ENCODE measurements at places on chromosomes 12 and 14.

- peak; percentile 80 for DNase-seq
Observed at GRCh38 chr14:61662437-61663311, 32.6 kb upstream of the HIF1A start.

- DNase-seq, result peak; percentile 8
Observed at GRCh38 chr12:110647631-110648040, 33.7 kb downstream of the TCTN1 start.

GRCh38 chr12:27233814-27234213 lies 10.3 kb upstream of the STK38L start:
- DNase-seq, result no peak

GRCh38 chr12:130120012-130120805 lies 42.1 kb upstream of the FZD10 start:
- DNase-seq, result no peak

- DNase-seq, result no peak
Observed at GRCh38 chr12:115698257-115698656, 579.2 kb downstream of the MED13L start.

DNA sequence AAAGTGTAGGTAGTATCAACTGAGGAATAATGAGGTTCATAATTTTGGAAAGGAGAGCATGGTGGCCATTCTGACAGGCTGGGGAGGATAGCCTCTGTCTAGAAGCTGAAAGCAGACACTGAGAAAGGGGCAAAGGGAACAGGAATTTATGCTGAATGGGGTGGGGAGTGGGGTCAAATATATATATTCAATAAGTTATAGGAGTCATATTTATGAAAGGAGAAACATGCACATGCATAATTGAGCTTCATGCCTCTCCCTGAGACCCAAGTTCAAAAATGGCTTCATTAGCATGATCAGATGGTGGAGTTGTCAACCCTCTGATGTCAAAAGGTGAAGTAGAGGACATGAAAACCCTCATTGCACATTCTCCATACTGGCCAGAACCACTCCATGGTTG lies 33.9 kb upstream of the ARID2 start:
- no peak for DNase-seq

GRCh38 chr14:103743691-103744090 lies 28.1 kb downstream of the ZFYVE21 start:
- no peak for DNase-seq

DNA sequence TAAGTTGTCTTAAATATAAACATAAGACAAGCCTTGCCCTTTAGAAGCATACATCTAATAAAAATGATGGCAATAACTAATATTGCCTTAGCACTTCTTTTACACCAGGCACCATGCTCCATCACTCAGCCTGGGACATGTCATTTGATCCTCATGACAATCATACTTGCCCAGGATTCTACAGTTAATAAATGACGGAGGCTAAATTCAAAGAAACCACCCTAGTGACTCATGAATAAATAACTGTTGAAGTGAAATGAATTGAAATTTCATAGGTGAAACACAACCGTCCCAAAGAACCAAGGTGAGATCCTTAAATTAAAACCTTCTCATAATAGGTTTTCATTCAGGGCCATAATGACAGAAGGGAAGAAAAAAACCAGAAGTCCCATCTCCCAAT lies 89.5 kb downstream of the GRIN2B start:
- DNase-seq, result no peak

- DNase-seq, result no peak
Observed at GRCh38 chr14:55370883-55371455, 40.7 kb downstream of the ATG14 start.

DNA sequence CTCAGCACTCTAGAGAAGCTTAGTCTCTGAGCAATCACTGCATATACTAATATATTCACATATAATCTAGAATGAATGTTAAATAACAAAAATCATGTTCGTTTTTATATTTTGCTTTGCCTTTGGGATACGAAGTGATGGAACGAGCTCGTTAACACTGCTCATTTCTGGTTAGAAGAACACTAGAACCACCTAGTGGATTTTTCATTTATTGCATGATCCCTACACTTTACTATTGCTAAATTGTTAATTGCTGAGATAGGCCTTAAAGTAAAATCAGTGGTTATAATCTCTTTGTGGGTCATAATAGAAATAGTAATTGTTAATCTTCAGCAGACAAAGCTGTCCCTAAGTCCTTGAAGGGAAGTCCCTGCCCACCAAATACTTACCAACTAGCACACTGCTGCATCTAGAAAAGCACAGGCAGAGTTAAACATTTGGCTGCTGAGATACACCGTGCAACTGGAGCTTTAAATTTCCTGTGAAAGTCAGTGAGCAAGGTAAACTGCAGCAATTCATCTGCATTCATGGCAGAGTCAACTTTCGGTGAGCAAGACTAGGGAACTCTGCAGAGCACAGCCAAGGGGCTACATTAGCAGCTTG lies 353.7 kb downstream of the APAF1 start:
- DNase-seq, result peak; percentile 22

- peak; percentile 27 for DNase-seq
Observed at GRCh38 chr14:65223636-65224035, 121.3 kb upstream of the MAX start.

DNA sequence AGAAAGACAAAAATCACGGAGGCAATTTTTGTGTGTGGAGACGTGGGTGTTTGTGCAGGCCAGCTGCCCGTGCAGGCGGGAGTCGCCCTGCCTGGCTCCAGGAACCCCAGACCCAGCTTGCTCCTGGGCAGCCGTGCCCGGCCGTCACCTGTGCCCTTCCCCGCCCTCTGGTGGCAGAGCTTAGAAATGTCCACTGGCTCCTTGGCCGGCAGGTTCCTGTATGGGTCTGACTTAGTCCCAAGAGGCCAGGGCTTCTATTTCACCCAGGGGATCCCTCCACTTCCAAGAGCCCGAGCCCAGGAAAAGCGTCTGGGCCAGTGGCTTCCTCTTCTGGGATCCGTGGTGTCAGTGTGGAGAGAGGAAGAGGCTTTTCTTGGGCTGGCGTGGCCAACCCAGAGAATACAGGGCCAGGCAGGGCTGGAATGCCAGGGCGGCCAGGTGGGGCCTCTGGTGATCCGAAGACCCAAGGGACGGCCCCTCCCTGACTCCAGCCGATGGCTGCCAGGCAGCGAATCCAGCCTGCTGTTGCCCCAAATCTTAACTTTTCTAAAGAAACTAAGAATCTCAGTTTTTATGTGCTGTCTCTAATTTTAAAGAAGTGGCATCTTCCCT lies 120.9 kb downstream of the TMEM132C start:
- DNase-seq, result peak; percentile 7

- DNase-seq, result no peak
Observed at GRCh38 chr12:47777151-47777550, 4.1 kb downstream of the SLC48A1 start.

DNA sequence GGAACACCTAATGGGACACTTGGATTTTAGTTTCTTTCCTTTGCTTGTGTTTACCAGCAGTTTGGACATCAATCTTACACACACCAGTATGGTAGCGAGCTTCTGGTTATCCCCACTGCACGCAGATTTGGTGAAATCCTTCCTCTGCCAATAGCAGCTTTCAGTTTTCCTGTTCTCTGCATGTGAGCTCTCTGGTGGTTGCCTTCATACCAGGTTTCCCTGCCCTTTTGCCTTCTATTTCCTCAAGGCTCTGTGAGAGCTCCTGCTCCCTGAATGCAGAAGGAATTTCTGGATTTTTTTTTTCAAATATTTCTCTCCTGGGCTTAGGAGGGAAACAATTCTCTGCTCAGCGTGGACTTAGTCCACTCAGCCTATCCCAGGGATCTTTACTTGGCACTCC lies 93.0 kb upstream of the CCDC91 start:
- DNase-seq, result no peak

DNA sequence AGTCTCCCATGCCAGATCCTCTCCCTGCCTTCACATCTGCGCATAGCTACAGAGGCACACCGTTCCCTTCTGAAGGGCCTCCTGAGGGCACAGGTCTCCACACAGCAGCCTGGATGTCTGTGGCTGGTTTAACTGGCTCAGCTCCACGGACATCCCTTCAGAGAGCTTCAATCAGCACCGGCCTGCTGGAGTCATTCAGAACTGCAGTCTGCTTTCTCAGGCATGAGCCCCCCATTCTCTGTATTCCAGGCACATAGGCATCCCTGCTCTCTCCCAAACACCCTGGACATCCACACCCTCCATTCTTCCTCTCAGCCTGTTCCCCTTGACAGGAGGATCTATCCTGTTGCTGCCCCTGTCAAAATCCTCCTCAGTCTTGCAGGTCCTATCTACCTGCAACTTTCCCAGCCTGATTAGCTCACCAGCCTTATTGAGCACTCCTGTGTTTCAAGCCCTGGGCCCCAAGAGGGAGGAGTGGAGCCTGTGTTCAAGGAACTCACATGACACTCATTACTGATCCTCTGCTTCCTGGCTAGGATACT lies 2.9 kb upstream of the DHRS2 start:
- DNase-seq, result no peak

DNA sequence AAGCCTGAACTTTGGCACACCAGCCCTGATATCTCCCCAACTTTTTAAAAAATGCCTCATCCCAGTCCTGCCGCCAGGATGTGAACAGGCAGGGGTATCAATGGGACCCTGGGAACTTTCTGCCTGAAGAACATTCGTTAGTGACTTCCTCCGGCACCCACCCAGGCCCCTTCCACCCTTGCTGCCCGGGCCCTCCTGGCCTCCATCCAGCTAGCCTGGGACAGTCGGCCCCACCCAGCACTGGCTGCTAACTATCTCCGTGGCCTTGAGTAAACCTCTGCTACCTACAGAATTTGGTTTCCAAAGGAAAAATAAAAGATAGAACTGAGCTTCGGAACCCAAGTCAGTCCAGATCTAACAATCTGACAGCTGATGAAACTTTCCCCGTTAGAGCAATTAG lies 14.3 kb downstream of the SCARB1 start:
- DNase-seq, result no peak

DNA sequence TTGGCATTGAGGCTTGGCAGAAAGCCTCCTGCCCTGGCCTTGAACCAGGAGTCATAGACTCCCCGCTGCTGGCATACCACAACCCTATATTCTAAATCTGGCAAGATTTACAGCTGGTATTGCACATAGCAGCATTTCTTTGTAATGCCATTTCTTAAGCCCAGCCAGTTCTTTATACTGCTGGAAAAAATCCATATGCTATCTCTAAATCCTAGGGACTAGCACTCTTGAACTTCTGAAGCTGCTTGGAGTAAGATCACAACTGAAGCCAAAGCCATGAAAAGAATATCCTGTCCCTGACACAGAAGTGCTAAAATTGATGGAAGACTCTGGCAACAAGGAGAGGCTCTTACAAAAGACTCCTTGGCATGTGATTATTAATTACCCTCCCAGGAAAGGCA lies 89.3 kb downstream of the KCNC2 start:
- no peak for DNase-seq

GRCh38 chr12:124821252-124822200 lies 42.1 kb downstream of the SCARB1 start:
- no peak for DNase-seq

DNA sequence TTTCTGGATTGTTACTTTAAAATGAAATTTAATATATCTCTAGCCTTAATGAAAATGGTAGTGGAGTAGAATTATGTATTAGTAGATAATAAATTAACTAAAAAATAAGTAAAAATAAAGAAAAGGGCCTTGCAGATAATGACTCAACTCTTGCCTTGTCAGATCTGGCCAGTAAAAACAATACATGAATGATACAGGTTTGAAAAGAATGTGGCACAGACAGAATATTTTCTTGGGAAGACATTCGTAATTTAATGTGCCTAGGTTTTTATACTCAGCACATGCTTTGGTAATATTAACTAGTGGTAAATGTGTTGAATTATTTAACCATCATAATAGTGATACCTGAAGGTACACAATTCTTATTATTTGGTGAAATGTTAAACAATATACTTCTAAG lies 28.3 kb downstream of the ATF7IP start:
- DNase-seq, result no peak

DNA sequence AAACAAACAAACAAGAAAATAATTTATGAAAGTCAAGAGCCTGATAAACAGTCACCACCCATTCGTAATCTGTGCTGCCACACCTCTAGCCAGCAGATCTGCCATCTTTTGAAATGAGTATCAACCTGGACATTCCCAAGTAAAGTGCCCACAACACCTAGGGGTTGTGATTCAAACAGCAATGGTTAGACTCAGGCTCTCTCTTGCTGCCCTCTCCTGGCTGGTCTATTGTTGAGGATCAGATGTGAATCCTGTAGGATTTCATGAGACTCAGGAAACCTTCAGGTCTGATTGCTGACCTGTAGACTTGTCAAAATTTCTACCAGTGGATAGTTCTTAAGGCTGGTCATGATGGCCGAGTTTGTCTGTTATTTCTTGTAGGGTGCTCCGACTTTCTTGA lies 26.8 kb downstream of the DGLUCY start:
- peak; percentile 16 for DNase-seq

DNA sequence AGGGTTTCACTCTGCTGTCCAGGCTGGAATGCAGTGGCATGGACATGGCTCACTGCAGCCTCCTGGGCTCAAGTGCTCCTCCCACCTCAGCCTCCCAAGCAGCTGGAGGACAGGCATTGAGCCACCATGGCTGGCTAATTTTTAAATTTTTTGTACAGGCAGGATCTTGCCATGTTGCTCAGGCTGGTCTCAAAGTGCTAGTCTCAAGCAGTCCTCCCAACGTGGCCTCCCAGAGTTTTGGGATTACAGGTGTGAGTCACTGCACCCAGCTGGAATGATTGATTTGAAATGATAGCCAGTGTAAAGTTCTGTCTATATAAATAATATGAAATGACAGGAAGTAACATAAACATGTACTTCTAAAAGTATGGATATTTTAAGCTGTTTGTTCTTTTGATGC lies 172.7 kb downstream of the FUT8 start:
- no peak for DNase-seq

DNA sequence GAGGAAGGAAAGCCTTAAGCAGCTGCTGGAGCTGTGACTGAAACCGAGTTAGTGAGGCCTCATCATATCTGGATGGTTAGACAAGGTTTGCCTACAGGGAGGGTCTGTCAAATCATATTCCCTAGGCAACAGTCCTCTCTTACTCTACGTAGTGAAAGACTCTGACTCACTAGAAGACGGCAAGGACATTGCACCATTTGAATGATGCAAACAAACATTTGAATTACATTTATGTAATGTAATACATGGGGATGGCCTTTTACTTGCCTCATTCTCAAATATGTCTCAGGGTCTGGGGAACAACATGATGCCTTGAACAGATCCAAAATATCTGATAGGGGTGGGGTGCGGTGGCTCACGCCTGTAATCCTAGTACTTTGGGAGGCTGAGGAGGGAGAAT lies 29.8 kb upstream of the STRAP start:
- no peak for DNase-seq
